Stimulated activated memory B cell treated with anti-CD40 and anti-IgM and Interleukin-4, amounts not matched to agents 10 μg/mL and 1 μg/mL and 100 μg/mL, for 72 hours (primary cell): ENCODE measurements at places on chromosomes 5 and 9.

DNA sequence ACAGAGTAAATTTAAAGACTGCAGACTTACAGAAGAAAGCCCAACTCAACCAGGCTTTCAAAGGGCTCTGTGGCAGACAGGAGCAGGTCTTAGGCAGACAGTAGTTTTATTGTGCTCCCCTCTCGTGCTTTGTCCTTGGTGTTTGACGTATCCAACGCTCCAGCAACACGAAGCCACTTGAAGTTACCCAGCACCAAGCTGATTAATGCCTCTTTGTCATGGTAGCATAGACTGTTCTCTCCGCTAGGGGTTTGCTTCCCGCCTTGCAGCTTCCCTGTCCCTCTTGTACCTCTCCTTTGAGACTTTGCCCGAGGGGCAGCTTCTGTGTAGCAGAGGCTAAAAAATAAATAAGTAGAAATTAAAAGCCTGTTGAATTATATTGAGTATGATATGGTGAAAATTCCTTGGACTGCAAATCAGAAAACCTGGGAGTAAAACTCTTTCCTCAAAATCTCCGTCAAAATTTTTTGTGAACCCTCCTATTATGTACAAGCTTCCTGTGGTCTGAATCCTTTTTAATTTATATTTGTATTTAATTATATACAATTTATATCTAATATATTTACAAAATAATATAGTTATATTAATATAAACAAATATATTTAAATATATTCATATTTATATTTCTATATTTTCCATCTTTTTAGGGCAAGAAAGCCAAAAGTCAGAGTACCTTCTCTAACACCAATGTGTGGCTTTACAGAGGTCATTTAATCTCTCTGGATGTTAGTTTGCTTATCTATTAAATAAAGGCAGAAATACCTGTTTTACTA, 405.4 kb downstream of the DMAC1 start:
- H3K36me3 ChIP-seq, result no peaks in the 10 kb centered on the region
- no peak overlapping the region for H3K4me3 ChIP-seq
- H3K4me1 ChIP-seq, result no peaks in the 10 kb centered on the region

DNA sequence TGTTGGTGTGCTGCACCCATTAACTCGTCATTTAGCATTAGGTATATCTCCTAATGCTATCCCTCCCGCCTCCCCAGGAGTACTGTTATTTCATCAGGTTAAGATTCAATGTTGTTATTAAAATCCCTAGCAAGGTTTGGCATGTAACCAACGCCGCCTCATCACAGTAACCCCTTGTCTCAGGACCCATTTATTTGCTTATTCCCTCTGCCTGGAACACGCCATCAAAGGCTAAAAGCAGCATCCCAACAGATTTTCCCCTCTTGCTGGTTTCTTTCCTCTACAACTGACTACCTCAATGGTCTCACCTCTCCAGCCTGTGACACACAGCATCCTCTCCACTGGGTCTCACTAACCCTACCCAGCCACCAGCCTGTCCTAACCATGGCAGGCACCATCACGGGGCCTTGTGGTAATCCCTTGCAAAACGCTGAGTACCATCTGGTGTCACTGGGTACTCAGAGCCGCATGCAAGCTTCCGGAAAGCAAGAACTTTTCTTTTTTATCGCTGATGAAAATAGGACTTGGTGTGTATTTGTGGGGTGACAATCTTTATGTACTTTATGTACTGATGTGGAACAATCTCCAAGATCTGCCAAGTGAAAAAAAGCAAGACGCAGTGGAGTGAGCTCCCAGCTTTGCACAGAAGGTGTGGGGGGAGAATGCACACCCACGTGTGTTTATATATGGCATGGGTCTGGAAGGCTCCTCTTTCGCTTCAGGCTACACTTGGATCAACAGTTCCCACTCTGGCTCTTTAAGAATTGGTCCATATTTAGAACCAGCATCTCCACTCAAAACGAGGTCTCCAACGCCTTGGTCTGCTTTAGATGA, 6.1 kb downstream of the RPS14 start:
- no peak overlapping the region for H3K4me3 ChIP-seq
- ATAC-seq, result no peak
- H3K27me3 ChIP-seq, result no peaks in the 10 kb centered on the region
- H3K36me3 ChIP-seq, result peaks cover 57% of the 10 kb centered on the region
- H3K4me1 ChIP-seq, result peaks cover 40% of the 10 kb centered on the region

GRCh38 chr9:71587576-71588362, 180.5 kb downstream of the CEMIP2 start:
- no peaks in the 10 kb centered on the region for H3K4me1 ChIP-seq
- ATAC-seq, result no peak
- H3K27me3 ChIP-seq, result peaks cover 18% of the 10 kb centered on the region
- no peak overlapping the region for H3K4me3 ChIP-seq

DNA sequence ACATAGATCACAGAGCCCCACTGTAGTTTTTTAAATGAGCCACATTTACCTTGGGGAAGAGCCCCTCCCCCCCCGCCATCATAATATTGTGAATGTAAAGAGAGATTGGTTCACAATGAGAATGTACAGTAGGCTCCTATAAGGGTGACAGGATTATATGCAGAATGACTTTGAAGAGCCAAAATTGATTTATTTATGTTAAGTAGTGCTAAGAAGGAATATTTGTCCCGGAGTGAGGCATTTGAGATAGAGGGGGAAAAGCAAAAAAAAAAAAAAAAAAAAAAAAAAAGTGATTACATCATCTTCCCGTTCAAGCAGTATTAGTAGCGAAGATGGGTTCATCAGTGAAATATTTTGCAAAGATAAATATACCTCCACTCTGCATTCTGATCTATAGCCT, 73.9 kb downstream of the PIK3R1 start:
- ATAC-seq, result no peak
- no peak overlapping the region for H3K4me3 ChIP-seq

- H3K27me3 ChIP-seq, result peaks cover 7% of the 10 kb centered on the region
- H3K36me3 ChIP-seq, result no peaks in the 10 kb centered on the region
- H3K4me1 ChIP-seq, result no peaks in the 10 kb centered on the region
- H3K27ac ChIP-seq, result no peak overlapping the region
Observed at GRCh38 chr9:86126998-86127972, 27.9 kb upstream of the GOLM1 start.

DNA sequence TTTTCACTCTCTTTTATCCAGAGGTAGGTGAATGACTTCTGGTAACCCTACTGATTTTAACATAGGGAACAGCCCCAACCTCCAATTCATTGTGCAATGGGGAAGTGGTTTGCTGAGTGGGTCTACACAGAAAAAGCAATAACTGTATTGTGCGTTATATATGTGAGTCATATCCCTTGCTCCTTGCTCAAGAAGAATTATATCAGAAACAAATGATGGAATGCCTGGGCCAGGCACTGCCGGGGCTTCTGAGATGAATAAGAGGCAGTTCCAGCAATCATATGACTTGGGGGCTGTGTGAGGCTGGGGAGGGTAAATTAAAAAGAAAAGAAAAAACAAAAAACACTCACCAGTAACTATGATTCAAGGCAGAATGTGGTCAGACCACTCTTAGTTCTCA, 79.2 kb upstream of the ABCA1 start:
- peak; percentile 58 for ATAC-seq
- no peaks in the 10 kb centered on the region for H3K27me3 ChIP-seq
- no peaks in the 10 kb centered on the region for H3K36me3 ChIP-seq
- H3K4me1 ChIP-seq, result peaks cover 9% of the 10 kb centered on the region

GRCh38 chr9:5846501-5846921, 13.6 kb upstream of the ERMP1 start:
- H3K36me3 ChIP-seq, result peaks cover 6% of the 10 kb centered on the region
- no peaks in the 10 kb centered on the region for H3K27me3 ChIP-seq
- no peak overlapping the region for H3K4me3 ChIP-seq
- ATAC-seq, result no peak
- H3K4me1 ChIP-seq, result peaks cover 5% of the 10 kb centered on the region

DNA sequence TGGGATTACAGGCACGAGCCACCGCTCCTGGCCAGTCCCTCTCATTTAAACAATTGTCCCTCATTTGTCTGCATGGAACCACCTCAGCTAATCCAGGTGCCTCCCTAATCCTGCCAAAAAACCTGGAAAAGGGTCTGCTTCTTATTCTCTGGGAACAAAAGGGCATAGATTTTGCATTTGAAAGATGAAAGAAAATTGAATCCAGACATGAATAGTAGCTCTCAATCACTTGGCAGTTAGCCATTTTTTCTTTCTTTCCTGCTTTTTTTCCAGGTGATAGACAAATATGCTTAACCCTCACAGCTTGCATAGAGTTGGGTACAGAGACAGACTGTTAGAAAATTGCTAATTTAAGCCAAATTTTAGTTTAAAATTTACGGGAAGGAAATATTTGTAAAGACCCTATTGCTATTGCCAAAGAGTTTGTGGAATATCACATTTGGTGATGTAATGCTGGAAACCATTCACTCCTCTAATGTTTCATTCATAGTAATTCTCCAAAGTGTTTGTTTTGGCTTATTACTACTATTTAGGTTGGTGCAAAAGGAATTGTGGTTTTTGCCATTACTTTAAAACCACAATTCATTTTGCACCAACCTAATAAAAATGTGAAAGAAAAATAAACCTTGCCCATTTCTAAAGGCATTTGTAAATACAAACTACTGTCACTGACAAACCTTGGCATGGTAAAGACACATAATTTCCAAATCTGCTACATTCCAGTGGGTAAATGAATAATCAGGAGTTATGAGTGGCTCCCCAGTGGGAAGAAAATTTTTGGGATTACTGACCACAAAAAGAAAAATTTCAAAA, 80.5 kb upstream of the JAK2 start:
- no peaks in the 10 kb centered on the region for H3K4me1 ChIP-seq
- H3K27ac ChIP-seq, result no peak overlapping the region
- H3K4me3 ChIP-seq, result no peak overlapping the region
- no peak for ATAC-seq

DNA sequence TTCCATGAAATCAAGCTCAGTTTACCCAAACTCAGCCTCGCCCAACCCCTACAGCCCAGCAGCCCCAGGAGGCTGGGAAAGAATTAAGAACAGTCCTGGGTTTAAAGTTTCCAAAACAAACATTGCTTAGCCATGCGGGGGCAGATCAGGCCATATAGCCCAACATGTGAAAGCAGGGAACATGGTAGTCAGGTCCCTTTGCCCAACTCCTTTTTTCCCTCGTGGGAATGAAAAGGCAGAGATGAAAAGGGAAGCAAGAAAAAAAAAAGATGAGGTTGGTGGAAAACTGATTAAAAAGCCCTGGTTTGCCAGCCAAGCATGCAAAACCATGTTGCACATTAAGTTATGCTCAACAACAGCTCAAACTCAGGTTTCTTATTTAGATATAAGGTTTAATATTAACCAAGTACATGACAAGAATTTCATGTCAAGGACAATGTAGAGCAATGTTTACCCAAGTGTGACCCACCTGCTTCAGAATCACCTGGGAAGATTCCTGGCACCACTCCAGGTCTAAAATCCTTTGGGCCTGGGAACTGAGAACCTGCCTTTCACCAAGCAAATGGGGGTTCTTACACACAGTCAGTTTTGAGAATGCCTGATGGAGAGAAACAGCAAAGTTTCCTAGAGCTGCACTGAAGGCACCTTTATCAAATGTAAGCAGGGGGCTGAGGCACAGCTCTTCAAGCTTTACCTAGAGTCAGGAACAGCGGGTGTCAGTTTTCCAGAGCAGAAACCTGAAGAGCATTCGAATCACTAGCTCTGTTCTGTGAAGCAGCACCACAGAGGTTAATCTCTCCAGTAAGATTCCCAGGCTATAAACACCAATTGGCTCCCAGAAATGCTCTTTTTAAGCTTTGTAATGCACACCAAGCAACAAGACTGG, 1.7 kb downstream of the FREM1 start:
- H3K27me3 ChIP-seq, result no peaks in the 10 kb centered on the region
- H3K4me1 ChIP-seq, result no peaks in the 10 kb centered on the region
- ATAC-seq, result no peak

DNA sequence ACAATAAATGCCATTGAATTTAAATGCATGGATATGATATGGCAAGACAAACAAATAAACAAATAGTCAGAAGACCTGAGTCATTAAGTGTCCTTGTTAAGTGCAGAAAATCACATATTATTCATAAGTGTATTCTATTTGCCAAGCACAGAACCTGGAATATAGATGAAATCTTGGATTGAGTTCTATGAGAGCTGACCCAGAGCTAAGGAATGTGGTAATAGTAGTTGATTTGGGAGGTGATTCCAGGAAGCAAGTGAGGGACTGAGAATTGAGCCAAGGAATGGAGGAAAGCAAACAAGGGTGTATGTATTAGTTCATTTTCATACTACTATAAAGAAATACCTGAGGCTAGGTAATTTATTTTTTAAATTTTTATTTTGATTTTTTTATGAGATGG, 208.9 kb downstream of the TRIM32 start:
- H3K27me3 ChIP-seq, result no peaks in the 10 kb centered on the region
- ATAC-seq, result no peak
- H3K27ac ChIP-seq, result no peak overlapping the region
- H3K36me3 ChIP-seq, result no peaks in the 10 kb centered on the region
- no peaks in the 10 kb centered on the region for H3K4me1 ChIP-seq

DNA sequence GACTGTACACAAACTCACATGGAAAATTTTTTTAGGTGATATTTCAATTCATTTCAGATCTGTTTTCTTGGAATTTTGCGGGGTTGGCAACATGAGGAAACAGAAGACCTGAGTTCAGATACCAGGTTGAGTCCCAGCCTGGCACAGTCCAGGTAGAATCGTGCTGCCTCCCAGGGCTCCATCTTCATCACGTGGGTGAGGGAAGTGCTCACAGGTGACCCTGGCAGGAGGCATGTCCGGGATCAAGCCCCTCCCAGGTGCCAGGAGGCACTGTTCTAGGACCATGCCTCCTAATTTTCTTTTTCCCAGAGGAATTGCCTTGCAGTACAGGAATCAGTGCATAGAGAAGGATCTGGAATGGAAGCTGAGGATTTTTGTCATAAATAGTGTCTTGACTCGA, 318.3 kb upstream of the IRX4 start:
- no peaks in the 10 kb centered on the region for H3K4me1 ChIP-seq
- no peak overlapping the region for H3K4me3 ChIP-seq
- peaks cover 8% of the 10 kb centered on the region for H3K27me3 ChIP-seq
- ATAC-seq, result no peak
- H3K36me3 ChIP-seq, result no peaks in the 10 kb centered on the region

DNA sequence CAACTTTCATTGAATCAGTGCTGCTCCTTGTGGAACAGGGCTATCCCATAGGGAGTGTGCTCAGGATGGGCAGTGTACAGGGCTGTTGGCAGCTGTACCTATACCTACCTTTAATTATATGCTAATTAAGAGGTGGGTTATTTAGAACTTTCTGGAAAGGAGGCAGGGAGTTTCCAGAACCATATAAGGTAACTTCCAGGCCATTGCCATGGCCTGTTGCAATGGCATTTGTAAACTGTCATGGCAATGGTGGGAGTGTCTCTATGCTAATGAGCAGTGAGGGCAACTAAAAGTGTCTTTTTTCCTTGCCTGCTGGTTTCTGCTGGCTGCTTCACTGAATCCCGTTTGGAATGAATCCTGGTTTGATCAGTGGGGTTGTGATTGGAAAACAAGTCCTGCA, 2.3 kb upstream of the ARHGAP26 start:
- no peak overlapping the region for H3K4me3 ChIP-seq
- H3K27me3 ChIP-seq, result no peaks in the 10 kb centered on the region
- H3K27ac ChIP-seq, result no peak overlapping the region
- peaks cover 18% of the 10 kb centered on the region for H3K4me1 ChIP-seq
